ENCODE measurements at places on chromosomes 6 and 20.

- DNase-seq: peak; percentile 7
These were observed 51.5 kb upstream of the MTHFD1L start for GRCh38 chr6:150813993-150814359.

DNA sequence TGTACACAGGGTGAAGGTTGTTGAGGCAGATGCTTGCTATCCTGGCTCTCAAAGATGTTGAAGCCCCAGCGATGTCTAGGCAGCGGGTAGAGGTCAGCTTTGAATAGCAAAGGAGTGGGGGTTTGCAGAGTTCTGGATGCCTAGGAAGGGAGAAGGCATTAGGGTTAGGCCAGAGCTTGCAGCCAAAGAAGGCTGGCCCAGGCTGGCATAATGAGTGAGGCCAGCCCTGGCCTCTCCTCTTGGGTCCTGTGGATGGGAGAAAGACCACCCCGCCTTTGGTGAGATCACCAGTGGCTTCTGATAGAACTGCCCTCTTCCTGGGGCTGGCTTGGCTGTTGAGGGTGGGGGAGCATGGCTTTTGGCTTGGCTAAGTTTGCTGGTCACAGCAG, 406 bp upstream of the WFDC5 start:
- DNase-seq: no peak

DNA sequence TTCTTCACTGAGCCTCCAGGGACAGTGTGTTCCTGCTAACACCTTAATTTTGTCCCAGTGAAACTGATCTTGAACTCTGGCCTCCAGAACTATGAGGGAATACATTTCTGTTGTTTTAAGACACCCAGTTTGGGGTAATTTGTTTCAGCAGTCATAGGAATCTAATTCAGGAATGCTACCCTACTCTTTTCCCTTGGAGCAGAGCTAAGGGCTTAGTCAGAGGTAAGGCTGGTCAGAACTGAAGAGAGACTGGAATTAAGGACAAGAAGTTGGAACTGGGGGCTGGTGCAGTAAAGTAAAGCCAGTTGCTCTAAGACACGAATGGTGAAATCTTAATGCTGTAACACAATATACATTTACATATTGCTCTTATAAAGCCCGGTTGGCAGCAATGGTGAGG, 809.7 kb downstream of the MAFB start:
- no peak for DNase-seq

DNA sequence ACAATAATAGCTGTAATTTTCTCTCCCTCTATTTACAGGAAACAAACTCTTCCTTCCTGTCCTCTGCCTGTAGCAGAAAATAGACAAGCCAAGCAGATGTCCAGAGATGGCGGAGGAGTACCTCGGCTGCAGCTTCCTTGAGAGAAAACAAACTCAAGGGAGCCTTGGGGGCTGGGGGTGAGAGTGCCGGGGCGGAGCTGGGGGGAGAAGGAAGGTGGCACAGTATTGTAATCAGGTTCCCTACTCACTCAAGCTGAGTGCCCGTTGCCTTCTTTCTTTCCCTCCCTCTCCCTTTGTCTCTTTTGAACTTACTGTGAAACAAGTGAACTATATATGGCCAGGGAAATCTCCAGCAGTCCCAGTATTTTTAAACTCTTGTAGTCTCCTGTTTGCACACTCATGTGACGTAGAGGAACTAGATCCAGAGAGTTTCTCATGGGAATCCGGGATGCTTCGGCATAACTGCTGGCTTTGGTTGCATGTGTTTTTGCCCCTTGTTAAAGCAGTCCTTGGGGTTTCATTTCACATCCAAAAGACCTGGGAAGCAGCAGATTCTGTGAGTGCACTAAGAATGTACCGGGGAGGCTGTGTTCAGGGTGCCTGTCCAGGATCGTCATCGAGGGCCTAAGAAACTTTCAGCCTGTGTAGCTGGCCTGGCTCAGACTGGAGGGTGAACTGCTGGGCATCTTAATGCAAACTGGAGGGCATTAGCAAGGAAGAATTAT, 44.6 kb upstream of the HDDC2 start:
- no peak for DNase-seq

DNA sequence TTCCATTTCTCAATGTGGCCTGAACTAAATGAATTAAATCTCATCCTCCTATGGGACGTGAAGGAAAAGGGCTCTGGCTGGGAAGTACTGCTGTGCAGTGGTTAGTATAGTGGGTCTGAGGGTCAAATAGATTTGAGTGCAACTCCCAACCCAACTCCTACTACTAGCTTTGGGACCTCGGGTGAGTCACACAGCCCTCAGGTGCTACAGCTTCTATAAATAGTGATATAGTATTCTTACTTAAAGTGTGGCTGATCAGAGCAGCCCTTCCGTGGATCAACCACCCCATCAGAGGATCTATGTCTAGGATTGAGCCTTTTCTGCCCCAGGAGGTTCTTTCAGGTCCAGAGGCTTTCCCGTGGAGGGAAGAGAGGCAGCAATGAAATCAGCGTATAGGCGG, 904 bp upstream of the UST start:
- no peak for DNase-seq

DNA sequence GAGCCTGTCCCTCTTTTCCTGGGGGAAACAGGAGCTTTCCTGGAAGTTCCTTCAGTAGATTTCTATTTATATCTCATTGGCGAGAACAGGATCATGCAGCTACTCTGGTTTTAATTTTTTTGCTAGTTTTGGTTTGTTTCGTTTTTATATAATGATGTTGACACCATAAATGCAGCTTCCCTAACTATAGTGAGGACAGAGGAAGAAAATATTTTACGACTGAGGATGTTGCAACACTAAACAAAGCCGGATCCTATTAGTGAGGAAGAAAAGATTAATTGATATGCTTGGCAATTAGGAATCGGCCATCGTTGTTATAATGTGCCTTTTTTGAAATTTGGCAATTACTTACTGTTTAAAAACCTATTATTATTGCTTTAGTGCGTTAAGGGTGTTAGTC, 16.6 kb downstream of the KDM1B start:
- no peak for DNase-seq

DNA sequence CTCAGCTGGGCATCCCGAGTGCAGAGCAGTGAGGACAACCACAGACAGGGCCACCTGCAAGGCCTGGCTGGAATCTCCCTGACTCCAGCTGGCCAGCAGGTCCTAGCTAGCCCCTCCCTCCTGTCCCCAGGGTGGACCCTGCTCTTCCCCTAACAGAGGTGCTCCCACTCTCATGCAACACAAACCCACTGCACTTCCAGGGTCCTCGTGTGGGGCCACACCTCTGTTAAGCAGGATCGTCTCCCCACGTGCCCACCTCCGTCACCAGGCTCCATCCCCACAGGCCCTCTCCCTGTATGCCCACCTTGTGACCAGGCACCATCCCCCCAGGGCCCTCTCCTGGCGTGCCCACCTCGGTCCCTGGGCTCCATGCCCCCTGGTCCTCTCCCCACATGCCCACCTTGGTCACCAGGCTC, 17.3 kb downstream of the TAF4 start:
- no peak for DNase-seq

DNA sequence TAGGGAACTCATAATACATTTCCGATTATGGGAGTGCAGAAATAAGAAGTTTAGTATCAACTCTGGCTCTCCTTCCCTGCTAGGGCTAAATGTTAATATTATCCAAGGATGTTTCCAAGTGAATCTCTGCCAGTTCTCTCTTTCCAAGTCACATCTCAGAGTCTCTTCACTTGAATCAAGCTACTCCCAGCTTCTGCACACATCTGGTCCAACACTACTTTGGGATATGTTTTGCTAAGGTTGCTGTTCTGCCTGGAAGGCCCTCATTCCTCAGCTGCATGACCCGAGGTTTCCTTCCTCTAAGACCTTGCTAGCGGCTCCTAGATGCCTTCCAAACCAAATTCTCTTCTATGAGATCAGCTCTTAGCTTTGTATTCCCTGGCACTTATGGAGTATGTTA, 331.8 kb downstream of the GJA1 start:
- no peak for DNase-seq

DNA sequence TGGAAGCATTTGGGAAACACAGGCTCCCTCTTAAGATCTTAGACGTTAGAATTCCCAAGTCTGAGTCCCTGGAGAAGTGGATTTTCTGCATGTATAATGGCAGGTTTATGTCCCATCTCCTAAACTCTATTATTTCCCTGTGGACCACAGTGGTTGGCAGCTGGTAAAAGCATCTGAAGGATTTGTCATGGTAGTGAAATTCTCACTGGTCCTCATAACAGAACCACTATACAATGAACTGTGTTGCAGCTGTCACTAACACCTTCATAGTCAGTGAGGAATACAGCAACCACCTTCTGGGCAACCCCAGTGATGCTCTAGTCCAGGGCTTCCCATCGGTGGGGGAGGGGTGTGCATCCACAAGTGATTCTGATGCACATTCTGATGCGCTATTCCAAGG, 396.9 kb downstream of the ZFAND3 start:
- no peak for DNase-seq

GRCh38 chr20:58794510-58795180, 56.1 kb downstream of the GNAS-AS1 start:
- no peak for DNase-seq

DNA sequence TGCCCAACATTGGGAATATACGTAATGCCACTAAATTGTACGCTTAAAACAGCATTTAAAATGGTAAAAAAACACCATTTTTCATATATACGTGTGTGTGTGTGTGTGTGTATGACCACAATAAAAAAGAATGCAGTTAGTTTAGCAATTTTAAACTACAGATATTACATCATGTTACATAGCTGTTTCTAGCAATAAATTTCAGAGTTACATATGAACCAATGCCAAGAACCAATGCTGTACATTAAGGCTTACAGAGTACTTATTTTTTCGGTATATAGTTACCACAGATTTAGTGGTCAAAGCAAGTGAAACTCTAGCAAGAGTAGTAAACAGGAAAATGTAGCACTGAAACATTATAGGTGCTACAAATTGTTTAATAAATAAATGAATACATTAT, 119.3 kb downstream of the PDE10A start:
- DNase-seq: no peak

DNA sequence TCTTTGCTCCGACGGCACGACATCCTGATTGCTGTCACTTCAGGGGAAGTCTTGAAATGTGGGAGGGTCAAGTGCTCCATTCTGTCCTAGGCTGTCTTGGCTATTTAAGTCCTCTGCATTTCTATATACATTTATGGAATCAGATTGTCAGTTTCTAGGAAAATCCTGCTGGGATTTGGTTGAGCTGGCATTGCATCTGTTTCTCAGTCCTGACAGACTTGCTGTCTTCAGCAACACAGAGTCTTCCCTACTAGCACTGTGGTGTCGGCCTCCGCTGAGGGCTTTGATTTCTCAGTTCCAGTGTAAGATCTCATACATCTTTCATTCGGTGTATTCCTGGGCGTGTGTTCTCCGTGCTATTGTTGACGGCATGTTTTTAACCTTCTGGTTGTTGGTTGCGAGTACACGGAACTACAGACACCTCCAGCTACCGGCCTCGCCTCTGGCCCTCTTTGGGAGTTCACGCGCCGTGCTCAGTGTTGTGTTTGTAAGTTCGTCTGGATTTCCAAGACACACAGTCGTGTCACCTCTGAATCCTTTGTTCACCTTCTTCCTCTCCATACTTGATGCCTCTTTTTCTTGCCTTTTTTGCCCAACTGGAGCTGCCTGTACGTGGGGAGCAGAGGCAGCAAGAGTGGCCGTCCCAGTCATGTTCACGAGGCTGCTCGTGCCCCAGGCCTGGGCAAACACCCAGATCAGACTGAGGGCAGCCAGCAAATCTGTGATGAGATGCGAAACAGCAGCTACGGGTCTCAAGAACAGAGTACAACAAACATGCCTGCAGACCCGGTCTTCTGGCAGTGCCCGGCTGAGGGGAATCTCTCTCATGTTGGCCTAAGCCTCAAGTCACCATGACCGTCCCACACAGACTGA, 92.8 kb downstream of the TAF4 start:
- DNase-seq: no peak

GRCh38 chr6:157568702-157569101, 187.7 kb downstream of the ZDHHC14 start:
- DNase-seq: no peak

DNA sequence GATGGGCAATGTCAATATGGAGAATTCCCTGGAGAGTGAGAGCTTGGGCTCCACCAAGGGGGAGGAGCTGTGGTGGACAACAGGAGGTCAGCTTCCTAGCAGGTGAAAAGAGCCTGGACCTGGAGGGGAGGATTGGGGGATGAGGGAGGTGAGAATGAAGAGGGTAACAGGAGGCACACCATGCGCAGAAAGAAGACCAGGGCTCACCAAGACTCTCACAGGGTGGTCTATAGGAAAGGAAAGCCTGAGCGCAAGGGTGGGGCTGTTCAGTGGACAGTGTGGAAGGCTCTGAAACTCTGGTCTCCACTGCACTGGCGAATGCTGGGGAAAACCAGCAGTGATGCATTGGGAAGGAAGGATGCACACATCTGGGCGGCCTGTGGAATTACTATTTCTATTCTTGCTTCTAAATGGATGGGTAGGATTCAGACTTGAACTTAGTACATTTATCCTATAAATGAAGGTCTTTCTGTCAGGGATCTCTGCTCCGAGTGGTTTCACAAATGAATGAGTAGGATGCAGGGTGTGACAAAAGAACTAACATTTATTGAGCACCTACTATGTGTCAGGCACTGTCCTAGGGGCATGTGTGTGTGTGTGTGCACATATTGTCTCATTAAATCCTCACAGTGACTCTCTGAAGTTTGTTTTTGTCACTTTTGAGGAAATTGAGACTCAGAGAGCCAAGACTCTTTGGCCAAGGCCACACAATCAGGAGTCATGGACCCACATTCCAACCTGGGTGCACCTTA, 152.7 kb downstream of the CD83 start:
- no peak for DNase-seq

GRCh38 chr20:12957968-12958367, 50.8 kb upstream of the SPTLC3 start:
- no peak for DNase-seq

GRCh38 chr6:158717341-158718330, 67.8 kb downstream of the SYTL3 start:
- no peak for DNase-seq

DNA sequence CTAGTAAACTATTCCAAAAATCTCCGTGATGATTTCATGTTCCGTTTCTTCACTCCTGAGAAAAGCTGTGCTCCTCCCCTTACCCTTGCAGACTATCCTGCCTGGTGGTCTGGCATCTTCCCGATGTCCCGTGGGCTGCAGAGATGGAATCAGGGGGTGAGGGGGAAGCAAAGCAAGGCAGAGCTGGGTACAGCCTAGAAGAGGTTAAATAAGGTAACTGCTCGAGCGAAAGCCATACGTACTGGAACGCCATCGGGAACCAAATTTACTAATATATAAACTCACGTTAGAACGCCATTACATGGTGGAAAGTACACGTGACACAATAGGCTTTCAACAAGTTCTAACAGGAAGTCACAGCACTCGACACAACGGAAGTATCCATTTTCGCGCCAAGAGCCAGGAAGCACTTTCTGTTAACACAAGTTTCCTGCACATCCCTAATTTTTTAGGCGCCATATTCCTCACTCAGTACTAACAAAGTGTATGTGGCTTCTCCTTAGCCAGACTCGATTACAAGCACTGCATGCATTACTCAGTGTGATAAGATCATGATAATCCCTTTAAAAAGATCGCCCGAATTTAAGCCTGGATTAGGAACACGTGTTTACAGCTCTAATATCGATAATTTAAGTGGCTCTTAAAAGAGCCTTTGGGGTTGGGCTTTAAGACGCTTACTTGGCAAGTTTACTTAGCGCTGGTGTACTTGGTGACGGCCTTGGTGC, 101.6 kb upstream of the PRSS16 start:
- peak; percentile 74 for DNase-seq

- peak; percentile 19 for DNase-seq
These were observed 5.3 kb downstream of the IDH3B start for GRCh38 chr20:2658414-2659354.
